ENCODE measurements at places on chromosomes 7 and 10. TPM values are rescaled to one million over a fixed set of nuclear protein-coding genes. Genes with fewer than 3 reads are reported as not detected.

The JAKMIP3 gene
- total RNA-seq: 0.05 TPM

The OR2F2 gene
- total RNA-seq: not detected

The PNLIPRP1 gene
- not detected for total RNA-seq

The SGPL1 gene
- total RNA-seq: 36.3 TPM

The TMEM270 gene
- total RNA-seq: not detected

The FEZF1 gene
- total RNA-seq: not detected

The NACAD gene
- 0.93 TPM for total RNA-seq

The ZEB1 gene
- 38.4 TPM for total RNA-seq

The BTBD16 gene
- total RNA-seq: not detected

The GPR15LG gene
- total RNA-seq: not detected

The CPA1 gene
- not detected for total RNA-seq

The FFAR4 gene
- total RNA-seq: not detected

The TMEM26 gene
- not detected for total RNA-seq

The CRHR2 gene
- total RNA-seq: not detected

The TMEM225B gene
- total RNA-seq: 1.5 TPM

The SCART1 gene
- 2.8 TPM for total RNA-seq

The SAP25 gene
- 13.8 TPM for total RNA-seq

The PTF1A gene
- not detected for total RNA-seq
